Stimulated activated CD4-positive, alpha-beta T cell treated with anti-CD3 and anti-CD28 coated beads, Interleukin-12 subunit alpha, Interleukin-12 subunit beta, amount 100 ng/mL, for 48 hours (primary cell): ENCODE measurements at places on chromosomes 6 and 20.

- no peak for DNase-seq
Measured at GRCh38 chr6:106056060-106056745, 29.9 kb upstream of the PRDM1 start.

GRCh38 chr20:62522748-62523396 lies 47.1 kb upstream of the GATA5 start:
- DNase-seq, result no peak

DNA sequence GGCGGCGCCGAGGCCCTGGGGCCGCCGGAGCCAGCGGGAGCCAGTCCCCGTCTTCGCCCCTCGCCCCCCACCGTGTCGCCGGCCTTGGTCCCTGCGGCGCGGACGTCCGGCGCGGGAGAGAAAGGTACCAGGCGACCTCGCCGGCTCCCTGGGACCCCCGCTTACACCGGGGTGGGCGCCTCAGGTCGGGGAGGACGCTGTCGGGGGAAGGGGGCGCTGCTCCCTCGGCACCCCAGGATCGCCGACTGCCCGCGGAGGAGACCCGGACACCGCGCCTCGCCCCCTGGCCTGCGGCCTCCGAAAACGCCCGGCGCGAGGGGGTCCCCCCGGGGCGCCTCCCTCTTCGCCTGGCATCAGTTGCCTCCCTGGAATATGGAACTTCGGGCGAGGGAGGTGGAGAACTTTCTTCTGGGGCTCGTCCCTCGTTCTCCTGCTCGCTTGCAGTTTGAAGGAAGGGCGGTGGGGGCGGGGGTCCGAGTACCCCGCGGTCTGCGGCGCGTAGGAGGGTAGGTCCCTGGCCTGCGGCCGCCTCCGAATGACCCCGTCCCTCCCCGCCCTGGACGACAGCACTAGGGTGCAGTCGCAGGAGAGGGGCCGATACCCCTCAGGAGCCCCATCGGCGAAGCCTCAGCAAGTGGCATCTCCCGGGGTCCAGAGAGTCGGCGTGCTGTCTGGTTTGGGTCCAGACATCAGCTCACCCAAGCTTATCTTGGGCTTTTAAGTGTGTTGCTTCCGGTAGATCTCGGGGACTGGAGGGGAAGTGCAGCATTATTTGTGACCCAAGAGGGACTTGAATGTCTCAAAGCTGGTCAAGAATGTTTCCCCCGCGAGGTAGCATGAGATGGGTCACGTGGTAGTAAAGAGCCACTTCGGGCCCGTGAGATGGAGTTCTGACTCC lies 549 bp downstream of the ANKRD6 start:
- DNase-seq, result no peak

DNA sequence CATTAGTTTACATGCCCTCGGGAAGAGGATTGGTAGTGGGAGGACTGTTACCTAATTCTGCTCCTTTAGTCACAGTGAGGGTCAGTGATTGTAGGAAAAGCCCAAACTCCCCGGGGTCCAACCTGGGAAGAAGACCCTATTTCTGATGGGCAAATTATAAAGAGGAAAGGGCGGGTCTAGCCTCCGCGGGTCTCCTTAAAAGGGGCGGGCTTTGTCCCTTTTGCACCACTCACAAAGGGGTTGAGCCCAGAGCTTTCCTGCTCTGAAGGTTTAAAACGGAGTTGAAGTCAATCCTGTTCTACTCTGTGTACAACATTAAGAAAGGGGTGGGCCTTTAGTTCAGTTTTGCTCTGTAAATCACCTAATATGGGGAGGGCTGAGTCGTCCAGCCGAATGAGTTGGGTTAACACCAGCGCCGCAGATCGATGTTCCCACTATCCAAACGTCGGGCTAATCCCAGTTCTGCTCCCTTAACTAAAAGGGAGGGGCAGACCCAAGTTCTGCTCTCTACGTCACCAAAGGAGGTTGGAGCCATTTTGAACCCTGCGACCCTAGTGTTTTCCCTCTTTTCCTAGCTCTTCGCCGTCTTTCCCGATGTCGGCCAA lies 920 bp upstream of the RNF5 start:
- no peak for DNase-seq

- DNase-seq, result no peak
Measured at GRCh38 chr6:33620158-33620855, 815 bp upstream of the ITPR3 start.

DNA sequence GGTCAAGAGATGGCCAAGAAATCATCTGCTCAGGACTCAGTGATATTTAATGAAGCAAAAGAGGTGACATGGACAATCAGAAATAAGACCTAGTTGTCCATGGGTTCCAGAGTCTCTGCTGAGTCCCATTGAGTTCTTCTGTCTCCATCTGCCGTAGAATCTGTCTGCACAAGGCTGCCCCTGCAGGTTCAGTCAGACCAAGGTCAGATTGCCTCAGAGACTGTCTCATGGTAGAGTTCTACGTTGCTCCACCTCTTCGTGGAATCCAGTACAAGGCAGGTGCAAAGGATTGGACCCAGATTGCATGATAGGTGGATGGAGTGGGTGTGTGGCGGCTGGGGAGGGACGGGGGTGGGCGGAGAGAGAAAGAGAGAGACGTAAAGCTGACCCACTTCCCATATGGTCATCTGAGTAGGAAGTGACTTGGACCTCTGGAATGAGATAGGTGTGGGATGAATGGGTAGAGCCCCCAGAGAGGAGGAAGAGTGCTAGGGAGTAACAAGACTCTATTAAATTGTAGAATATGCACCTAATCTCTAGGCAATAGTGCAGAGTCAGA lies 75.3 kb downstream of the SOBP start:
- no peak for DNase-seq

GRCh38 chr20:61572789-61573188 lies 320.7 kb downstream of the CDH4 start:
- no peak for DNase-seq

- no peak for DNase-seq
Measured at GRCh38 chr6:169239181-169239580, 14.5 kb downstream of the THBS2 start.

- DNase-seq, result no peak
Measured at GRCh38 chr6:159089443-159089842, 44.7 kb upstream of the TAGAP start.

- DNase-seq, result no peak
Measured at GRCh38 chr6:142867988-142868812, 76.8 kb downstream of the HIVEP2 start.

DNA sequence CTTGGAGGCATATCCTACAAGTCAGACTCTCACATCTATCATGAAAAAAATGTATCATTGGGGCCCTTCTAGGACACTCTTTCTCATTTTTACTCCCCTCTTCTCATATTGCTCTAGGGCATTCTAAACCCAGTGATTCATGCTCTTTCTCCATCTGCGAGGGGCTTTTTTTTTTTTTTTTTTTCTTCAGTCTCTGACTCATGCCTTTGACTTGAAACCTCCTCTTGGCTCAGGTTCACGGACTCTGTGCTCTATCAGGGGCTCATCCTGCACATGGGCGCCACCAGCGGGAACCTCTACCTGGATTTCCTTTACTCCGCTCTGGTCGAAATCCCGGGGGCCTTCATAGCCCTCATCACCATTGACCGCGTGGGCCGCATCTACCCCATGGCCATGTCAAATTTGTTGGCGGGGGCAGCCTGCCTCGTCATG lies 17.8 kb downstream of the SLC22A1 start:
- DNase-seq, result no peak

- no peak for DNase-seq
Measured at GRCh38 chr6:2450546-2450945, 205.1 kb upstream of the GMDS start.

DNA sequence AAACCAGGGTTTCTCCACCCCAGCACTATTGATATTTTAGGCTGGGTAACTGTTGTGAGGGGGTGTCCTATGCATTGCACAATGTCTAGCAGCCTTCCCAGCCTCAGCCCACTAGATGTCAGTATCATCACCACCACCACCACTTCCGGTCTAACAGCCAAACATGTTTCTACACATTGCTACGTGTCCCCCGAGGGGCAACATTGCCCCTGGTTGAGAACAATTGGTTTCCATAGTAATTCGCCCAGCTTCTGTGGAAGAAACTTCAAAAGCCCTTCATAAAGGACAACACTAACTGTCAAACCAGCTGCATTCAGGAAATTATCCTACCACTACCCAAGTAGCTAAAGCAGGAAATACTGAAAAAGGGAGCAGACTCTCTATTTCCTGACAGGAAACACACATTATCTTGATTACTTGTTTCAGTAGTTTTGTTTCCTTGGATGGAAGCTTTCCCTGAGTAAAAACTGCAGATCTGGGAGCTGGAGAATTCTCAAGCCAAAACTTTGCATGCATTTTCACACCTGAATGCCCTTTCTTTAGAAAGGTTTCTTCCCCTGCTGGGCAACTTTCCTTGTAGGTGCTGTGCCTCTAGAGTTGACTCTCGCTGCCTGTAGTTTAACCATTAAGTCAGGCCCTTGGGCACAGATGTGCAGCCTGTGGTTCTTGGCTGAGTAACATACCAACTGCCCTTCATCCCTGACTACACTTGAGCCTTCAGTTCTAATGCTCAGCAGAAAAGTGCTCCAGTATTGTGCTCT lies 23.6 kb downstream of the PKHD1 start:
- peak; percentile 47 for DNase-seq

GRCh38 chr6:9025796-9026394 lies 590.5 kb upstream of the SLC35B3 start:
- DNase-seq, result no peak

DNA sequence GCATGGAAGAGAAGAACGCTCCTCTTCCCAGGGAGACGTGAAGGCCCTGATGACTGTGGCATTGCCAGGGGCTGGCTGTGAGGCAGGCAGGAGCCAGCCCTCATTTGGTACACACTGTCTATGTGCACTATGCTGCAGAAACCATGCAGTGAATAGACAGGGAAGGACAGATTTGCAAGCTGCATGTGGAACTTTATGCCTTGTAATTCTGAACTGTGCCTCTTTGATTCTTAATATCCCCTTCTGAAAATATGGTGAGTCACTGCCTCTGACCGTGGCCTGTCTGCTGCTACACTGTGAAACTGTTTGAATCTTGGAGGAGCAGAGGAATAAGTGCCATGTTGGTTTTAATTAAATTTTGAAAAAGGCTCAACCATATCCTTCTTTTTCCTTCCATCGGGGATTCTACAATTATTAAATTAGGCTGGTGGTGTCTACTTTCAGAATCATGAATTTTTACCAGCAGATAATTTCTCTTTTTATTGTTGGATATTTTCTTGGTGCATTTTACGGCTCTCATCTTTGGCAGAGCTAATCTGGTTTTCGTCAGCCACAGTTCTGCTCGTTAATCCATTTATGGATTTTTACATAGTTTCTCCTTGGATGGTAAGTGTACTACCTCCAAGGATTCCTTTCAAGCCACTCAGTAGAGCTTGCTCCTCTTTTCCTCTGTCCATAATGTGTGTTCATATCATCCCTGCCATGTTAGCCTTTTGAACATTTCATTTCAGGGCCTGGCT lies 301.0 kb upstream of the SLC35B3 start:
- DNase-seq, result no peak

DNA sequence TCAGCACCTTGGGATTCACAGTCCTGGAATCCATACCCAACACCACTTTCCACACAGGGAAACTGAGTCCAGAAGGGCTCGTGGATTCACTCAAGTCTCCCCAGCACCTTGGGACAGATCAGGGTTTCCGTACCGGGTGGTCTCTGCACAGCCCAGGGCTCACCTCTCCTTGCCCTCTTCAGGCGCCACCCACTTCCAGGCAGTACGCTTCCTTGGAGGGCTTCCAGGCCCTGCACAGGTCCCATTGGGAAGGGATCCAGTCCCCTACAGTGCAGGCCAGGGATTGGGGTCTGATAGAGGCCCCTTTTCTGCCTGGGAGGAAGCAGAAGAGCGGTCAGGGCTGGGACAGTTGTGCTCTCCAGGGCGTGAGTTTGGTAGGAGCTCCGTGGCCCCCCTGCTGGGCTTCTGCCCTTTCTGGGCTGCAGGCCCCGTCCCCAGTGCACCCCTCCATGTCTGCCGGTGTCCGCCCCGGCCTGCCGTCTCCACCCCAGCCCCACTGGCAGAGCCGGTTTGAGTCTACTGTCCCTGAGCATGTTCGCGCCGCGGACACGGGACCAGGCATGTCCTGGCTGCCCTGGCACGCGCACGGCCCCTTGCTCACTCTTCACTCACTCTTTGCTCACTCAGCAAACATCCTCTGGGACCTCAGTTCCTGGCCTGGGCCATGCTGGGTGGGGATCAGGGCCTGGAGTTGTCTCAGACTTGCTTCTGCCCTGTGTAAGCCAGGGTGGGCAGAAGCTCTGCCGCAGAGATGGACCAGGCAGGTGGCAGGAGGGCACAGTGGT lies 12.6 kb downstream of the SRC start:
- no peak for DNase-seq

DNA sequence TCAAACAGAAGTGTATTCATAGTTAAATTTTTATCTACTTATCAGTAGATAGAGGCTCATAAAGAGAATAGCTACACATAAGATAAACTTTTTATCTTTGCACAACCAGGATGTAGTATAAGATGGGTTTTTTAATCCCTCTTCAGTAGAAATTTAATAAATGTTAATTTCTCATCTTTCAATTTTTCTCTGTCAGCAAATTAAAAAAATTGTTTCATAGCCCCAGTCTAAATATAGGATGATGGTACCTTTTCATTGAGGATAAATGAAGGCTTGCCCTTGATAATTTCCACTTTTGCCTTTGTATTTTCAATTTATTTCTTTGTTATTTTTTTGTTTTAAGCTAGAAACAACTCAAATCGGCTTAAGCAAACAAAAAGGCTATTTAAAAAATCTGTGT lies 251.2 kb upstream of the NOX3 start:
- DNase-seq, result no peak

DNA sequence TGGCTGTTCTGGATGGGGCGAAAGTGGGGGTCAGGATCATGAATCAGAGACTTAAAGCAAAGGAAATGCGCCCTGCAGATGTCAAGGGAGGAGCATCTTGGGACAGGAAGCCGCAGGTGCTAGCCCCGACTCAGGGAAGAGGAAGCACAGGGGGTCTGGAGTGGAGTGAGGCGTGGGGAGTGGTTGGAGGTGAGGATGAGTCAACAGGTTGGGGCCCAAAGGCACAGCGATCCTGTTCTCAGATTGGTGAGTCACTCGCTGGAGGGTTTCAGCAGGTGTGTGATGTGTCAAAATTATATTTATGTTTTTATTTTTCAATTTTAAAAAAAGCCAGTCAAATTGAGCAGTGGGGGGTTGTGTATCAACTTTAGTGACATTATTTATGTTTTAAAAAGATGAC lies 19.0 kb downstream of the PACSIN1 start:
- peak; percentile 55 for DNase-seq

DNA sequence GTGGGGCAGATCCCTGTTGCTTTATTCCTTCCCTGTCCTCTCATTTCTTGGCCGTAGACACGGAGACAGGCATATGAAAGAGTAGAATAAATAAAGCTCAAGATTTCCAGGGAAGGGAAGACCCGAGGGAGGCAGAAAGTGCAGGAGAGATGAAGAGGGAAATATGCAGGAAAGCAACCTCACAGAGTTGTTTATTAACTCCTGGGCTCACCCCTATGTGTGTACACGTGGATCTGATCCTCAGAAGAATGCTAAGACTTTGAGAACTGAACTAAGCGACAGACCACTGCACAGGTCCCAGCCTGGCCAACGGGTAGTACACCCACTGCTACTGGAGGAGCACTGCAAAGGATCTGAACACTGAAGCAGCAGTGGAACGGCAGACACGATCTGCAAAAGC lies 156.2 kb downstream of the KIF16B start:
- DNase-seq, result no peak
